ENCODE measurements at places on chromosomes 11 and 22.
A peak's percentile ranks its signal among the peaks of the same experiment; 100 is the strongest.

DNA sequence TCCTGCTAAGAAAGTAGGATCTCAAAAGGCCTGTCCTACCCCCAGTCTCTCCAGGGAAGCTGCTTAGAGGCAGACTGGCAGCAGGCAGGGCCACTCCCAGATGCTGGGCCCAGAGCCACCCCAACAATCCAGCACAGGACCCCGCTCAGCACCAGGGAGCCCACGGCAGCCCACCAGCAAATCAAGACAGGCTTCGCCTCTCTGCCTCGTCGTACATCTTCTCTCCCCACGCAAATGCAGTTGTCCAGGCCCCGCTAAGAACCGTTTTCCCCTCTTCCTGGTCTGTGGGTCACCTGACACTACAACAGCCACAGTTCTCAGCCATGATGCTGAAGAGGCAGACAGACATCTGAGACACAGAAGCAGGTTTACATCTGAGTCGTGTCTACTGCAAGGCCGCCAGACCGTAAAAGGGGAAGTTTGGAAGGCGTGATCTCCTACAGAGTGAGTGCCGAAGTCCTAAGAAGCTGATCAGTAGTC lies 51.1 kb downstream of the IGSF9B start:
- no peak for DNase-seq

DNA sequence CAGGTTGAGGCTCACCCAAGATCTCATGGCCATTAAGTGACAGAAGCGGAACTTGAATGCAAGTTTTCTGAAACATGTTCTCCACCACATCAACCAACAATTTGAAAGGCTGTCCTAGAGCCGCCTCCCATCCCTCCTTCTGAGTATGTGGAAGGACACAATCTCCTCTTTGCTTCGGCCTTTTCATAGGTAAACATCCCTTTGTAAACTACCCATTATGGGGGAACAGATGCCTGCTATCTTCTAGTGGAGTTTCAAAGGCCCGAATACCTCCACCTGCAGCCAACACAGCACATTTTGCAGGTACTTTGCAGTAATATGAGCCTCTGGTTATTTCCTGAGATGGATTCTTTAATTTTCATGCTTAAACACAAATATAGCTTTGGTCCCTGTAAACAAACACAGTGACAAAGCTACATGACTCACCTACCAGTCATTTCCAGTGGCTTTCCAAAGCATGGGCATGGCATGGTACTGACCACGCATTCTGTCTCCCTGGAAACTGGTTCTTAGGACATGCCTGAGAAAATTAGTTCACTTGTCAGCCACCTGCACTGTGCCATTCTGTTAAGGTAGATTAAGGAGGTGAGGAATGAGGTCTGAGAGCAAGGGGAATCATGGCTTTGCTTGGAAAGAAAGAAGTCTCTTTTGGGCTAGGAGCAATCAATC lies 60.2 kb downstream of the EHF start:
- DNase-seq: no peak

DNA sequence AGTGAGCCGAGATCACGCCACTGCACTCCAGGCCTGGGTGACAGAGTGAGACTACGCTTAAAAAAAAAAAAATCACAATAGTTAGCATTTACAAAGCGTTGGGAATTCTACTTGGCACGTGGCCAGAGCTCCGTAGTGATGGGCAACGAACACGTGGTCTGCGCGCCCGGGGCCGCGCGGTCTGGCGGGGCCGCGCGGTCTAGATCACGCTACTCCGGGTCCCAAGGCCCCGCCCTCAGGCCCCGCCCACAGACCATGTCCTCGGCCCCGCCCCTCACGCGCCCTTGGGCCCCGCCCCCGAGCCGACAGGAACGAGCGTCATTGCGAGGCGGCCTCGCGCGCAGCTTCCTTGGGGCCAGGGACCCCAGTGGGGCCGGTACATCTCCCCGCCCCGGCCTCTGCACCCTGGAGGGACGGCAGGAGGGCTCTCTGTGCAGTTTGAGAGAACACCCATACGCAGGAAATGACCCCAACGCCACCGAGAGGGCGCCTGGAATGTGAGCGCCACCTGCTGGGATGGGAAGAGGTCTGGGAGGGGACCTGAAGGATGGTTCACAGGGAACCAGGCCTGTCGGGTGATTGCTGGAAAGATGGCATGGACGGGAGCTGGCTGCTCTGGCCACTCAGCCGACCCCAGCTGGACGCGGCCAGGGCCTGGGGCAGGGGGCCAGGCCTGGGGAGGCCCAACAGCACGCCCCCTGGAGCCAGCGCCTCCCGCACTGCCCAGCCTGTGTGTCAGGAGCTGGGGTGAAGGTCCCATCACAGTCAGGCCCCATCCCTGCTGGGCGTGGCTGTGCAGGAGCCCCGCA lies 2.0 kb upstream of the PTDSS2 start:
- peak; percentile 79 for DNase-seq

DNA sequence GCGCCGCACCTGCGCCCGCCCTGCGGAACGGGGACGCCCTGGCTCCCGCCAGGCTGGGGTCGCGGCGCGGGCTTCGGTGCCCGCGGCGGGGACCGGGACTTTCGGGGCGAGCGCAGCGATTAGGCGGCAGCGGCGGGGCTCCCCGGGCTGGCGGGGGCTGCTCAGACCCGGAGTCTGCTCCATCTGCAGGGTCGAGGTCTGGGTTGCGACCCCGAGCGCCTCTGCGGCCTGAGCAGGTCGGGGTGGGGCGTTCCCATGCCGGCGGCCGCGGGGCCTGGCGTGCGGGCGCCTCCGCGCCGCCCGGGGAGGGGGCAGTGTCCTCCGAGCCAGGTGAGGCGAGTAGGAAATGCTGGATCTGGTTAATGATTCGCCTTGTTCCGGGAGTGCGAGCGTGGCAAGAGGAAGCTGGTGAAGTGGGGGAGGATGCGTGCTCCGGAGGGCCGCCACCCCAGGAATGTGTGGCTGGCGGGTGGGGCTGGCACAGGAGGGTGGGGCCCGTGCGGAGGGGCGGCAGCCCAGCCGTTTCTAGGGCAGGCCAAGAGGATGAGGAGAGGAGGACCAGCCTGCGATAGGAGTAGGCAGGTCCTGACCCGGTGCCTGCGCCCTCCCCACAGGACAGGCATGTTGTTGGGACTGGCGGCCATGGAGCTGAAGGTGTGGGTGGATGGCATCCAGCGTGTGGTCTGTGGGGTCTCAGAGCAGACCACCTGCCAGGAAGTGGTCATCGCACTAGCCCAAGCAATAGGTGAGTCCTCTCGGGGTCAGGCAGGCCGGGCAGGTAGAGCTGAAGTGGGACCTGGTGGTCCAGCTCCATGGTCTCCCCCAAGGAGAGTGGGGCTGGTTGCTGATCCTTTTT lies 606 bp downstream of the RASSF7 start:
- DNase-seq: no peak

DNA sequence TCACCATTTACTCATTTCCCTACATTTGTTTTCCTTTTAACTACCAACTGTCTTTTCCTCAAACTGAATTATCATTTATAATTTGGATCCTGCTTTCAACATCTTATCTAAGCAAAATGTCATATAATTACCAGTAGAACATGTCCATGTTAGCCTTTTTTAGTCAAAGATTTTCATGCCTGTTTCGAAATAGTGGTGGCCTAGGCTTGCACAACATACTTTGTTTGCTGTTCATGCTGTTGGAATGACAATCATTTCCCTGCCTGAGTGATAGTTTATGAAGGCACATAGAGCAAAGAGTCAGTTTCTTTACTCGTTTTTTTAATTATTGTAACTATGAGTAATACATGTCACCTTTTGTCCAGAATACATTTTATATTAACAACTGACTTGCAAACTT lies 144.3 kb upstream of the ANO3 start:
- no peak for DNase-seq

DNA sequence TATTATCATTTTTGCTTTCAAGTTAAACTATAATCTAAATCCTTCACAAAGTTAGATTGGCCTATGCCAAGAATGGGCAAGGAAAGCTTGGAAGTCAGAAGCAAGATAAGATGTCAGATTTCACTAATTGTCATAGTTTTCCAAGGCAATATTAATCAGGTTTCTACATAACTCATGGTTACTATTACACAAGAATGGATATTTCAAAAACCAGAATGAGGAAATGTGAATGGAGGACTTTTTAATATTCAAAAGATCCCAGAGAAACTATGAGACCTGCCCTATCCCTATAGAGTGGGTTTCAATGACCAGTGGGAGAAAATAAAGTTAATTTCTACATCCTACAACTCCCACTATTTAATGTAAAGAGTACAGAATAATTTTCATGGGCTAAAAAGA lies 203.2 kb downstream of the CASP12 start:
- DNase-seq: no peak

GRCh38 chr11:17775507-17776211 lies 41.1 kb downstream of the KCNC1 start:
- DNase-seq: no peak

- no peak for DNase-seq
These were observed 5.8 kb downstream of the MOB2 start for GRCh38 chr11:1480555-1481482.

GRCh38 chr22:31929167-31929930 lies 15.0 kb upstream of the YWHAH start:
- DNase-seq: no peak

DNA sequence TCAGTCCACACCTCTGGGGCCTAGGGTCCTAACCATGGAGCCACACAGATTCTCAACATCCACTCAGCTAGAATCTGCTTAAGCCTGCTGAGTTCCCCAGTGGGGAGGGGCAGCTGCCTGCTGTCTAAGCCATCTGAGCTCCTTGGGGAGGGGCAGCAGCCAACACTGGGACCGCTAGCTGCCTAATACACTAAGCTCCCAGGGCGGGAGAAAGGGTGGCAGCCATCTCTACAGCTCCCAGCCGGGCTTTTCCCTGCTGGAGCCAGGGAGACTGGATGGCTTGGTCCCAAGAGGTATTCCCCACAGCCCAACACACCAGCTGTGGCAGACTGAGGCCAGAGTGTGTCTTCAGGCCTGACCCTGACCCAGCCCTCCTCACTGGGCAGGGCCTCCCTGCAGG lies 217.3 kb upstream of the TMEM45B start:
- DNase-seq: no peak

GRCh38 chr11:70483077-70483861 lies 84.9 kb downstream of the CTTN start:
- DNase-seq: no peak

GRCh38 chr22:36129071-36129470 lies 31.5 kb downstream of the APOL3 start:
- DNase-seq: no peak

GRCh38 chr11:112524798-112525197 lies 264.1 kb upstream of the PLET1 start:
- no peak for DNase-seq

DNA sequence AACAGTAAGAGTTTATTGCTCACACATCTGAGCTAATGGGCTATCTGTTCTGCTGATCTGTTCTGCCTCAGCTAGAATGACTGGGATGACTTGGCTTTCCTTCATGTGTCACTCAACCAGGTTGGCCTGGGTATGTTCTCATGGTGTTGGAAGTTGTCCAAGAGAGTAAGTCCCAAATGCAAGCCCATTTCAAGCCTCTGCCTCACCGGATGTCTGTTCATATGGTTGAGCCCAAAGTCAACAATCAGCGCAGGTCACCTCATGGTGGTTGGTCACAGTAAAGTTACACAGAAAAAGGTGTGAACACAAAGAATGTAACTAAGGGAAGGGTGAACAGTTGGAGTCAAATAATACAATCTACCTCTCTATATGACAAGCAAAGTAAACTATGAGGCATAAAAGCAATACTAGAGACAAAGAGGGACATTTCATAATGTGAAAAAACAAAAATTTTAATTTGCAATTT lies 1.9 kb downstream of the GDPD4 start:
- no peak for DNase-seq

DNA sequence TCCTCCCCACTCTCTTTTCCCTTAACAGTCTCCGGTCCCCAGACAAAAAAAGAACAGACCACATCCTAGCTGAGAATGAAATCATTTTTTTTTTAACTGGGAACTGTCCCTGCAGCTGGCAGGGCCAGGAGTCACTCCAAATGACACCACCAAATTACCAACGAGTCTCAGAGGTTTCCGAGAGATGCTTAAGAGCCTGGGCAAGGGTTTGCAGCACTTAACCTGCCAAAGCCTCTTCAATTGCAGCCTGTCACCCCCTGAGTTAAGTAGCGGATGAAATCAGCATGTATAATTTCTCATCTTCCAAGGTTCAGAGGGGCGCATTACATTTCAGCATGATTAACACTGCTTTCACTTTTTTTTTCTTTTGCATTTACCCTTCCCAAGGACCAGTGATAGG lies 71.8 kb downstream of the TENM4 start:
- no peak for DNase-seq

DNA sequence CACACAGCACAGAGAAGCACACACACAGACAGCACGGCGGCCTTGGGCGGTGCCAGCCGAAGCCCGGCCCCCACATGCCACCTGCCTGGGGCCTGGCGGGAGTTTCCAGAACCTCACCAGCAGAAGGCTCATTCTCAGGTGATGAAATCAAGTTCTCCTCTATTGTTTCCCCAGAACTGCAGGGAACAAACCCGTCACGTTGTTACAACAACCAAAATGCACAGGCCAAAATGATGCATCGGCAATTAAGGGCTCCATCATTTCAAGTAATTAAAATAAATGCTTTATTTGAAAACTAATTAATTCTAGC lies 30.8 kb downstream of the GNB1L start:
- no peak for DNase-seq

GRCh38 chr11:128040603-128041002 lies 546.8 kb downstream of the ETS1 start:
- DNase-seq: no peak

- DNase-seq: no peak
These were observed 237.9 kb downstream of the LUZP2 start for GRCh38 chr11:24734742-24735237.

DNA sequence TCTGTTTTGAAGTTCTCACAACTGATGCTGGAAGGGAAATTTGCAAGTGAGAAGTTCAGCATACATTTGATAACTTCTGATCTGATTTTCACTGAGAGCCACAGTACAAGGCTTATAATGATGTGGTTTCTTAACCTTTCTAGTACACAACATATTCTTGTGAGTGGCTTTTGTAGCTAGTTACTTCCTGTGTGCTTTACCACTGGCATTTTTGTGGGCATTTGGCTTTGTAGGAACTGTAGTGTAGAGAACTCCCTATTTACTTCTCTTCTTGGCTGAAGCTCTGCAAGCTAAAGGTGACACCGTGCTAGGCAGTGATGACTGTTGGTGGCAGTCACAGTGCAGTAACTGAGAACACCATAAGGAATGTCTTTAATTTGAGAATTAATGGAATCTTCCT lies 14.9 kb downstream of the USP47 start:
- no peak for DNase-seq

DNA sequence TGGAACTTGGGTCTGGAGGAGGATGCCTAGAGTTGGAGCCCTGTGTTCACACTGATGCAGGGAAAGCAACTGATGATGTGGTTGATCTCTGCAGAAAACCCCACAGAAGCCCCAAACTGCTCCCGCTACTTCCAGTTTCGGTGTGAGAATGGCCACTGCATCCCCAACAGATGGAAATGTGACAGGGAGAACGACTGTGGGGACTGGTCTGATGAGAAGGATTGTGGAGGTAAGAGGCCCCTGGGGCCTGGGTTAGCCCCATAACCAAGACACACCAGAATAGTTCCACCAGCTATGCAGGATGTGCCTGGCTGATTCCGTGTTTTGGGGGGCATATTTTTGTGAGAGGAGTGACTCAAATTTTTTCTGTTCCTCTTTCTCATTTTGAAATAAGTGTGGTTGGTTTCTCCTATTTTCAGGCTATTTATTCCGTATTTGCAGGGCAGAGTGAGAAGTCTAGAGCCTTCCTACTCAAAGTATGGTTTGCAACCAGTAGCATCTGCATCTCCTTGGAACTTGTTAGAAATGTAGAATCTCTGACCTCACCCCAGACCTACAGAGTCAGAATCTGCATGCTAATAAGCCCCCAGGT lies 137.3 kb upstream of the SORL1-AS1 start:
- DNase-seq: no peak

GRCh38 chr11:84218318-84218717 lies 932.2 kb upstream of the CCDC90B start:
- DNase-seq: no peak

- no peak for DNase-seq
These were observed 320.4 kb downstream of the NTM start for GRCh38 chr11:131690776-131691175.
